Spleen (tissue), 13 donors: ENCODE measurements at places on chromosomes 16 and 17.

DNA sequence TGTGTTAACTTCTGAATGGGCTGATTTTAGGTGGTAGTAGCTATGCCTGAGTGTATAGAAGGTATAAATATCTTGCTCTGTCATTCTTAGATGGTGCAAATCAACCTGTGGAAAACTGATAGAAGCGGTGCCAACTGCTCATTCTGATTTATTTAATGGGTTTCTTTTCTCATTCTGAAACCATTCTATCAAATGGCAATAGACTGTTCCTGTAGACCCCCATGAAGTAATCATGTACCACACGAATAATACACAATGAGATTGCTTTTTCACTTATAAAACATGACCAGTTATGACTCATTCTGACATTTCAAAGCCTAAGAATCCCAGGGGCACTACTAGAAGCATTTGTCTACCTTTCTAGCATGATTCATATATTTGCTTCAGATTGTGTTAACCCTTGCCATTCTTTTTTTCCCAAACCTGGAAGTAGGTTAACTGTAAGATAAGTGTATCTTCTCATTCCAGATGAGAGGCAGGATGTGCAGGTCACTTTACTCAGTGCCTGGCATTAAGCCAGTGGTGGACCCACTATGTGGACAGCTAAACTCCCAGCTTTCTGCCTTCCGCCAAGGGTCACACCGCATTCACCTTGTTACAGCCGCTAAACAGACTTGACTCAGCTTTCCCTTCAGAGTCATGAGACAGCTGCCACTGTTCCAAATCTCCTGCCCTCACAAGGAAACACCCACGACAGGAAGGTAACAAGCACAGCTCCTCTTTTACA is 16.4 kb upstream of the SLC16A11 start:
- H3K27ac ChIP-seq = no peak overlapping the region
- H3K36me3 ChIP-seq = no peaks in the 10 kb centered on the region
- H3K4me1 ChIP-seq = no peaks in the 10 kb centered on the region
- no peaks in the 10 kb centered on the region for H3K27me3 ChIP-seq

GRCh38 chr16:83312015-83312717 is 495.6 kb upstream of the HSBP1 start:
- no peak overlapping the region for H3K4me3 ChIP-seq
- no peaks in the 10 kb centered on the region for H3K36me3 ChIP-seq
- H3K27me3 ChIP-seq = no peaks in the 10 kb centered on the region
- no peaks in the 10 kb centered on the region for H3K4me1 ChIP-seq

DNA sequence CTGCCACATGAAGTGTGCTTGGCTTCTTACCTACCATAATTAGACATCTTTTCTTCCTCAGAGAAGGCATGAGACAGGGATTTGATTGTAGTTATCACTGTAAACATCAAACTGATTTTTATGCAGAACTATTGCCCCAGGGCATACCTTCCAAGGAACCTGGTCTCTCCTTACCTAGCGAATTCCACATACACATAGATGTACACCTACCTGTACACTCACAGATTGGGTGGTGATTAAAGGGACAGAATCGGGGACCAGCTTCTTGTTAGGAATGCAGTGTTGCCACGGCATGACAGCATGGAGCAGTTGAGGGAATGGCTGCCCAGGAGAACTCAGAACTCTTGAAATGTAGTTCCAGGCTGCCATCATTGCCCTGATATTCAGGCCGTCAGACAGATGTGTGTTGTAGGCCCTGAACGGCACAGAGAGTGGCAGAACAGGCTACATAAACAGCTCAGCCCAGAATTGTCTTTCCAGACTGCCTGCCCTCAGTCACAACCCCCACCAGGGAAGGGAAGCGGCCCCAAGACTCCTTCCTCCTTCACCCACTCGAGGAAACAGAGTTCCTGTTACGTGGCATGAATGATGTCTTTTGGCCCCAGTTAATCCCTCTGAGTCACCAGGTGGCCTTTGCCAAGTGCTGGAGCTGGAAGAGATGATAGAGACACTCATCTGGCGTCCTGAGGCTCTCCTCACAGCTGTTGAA is 17.8 kb upstream of the NAGLU start:
- DNase-seq = peak; percentile 73
- peak overlapping the region; percentile 84 for H3K27ac ChIP-seq
- H3K4me3 ChIP-seq = no peak overlapping the region
- no peaks in the 10 kb centered on the region for H3K27me3 ChIP-seq

GRCh38 chr16:727291-727977 is 528 bp downstream of the HAGHL start:
- H3K36me3 ChIP-seq = peaks cover 36% of the 10 kb centered on the region
- H3K4me3 ChIP-seq = peak overlapping the region; percentile 56
- H3K4me1 ChIP-seq = peaks cover 53% of the 10 kb centered on the region
- H3K27me3 ChIP-seq = peaks cover 35% of the 10 kb centered on the region
- H3K27ac ChIP-seq = peak overlapping the region; percentile 9
- peak; percentile 87 for DNase-seq

- peak; percentile 50 for DNase-seq
- H3K4me1 ChIP-seq = no peaks in the 10 kb centered on the region
- H3K36me3 ChIP-seq = no peaks in the 10 kb centered on the region
- no peak overlapping the region for H3K4me3 ChIP-seq
Observed at GRCh38 chr17:81378941-81379511, 16.2 kb upstream of the BAHCC1 start.

GRCh38 chr16:84312783-84313382 is 18.2 kb downstream of the WFDC1 start:
- H3K4me1 ChIP-seq = no peaks in the 10 kb centered on the region
- H3K27me3 ChIP-seq = peaks cover 27% of the 10 kb centered on the region
- no peaks in the 10 kb centered on the region for H3K36me3 ChIP-seq

- H3K27me3 ChIP-seq = no peaks in the 10 kb centered on the region
- H3K4me3 ChIP-seq = peak overlapping the region; percentile 13
- H3K27ac ChIP-seq = peak overlapping the region; percentile 71
- no peaks in the 10 kb centered on the region for H3K36me3 ChIP-seq
- no peak for DNase-seq
- no peaks in the 10 kb centered on the region for H3K4me1 ChIP-seq
Observed at GRCh38 chr16:56708525-56709442, 21.1 kb upstream of the NUP93 start.

GRCh38 chr16:49585143-49585832 is 211.7 kb downstream of the C16orf78 start:
- peak; percentile 35 for DNase-seq
- H3K36me3 ChIP-seq = no peaks in the 10 kb centered on the region
- no peaks in the 10 kb centered on the region for H3K27me3 ChIP-seq
- no peaks in the 10 kb centered on the region for H3K4me1 ChIP-seq
- no peak overlapping the region for H3K27ac ChIP-seq

DNA sequence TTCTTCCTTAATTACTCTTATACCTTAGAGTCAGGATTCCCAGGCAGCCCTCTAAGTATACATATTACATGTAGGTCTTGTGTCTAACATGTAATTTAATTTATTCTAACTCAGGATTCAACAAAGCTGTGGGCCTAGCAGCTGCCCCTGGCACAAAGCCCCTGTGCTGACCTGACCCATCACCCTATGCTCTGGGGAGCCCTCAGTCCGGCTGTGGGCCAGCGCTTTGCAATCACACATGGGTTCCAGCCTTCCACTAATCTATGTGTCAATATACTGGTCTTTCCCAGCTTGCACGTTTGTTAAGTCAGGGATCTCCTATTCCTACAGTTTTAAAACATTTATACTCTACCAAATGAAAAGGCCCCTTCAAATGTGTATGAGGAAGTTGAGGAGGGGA is 62.7 kb upstream of the SREBF1 start:
- no peak for DNase-seq
- H3K27ac ChIP-seq = no peak overlapping the region
- no peaks in the 10 kb centered on the region for H3K27me3 ChIP-seq

- H3K4me3 ChIP-seq = no peak overlapping the region
- no peaks in the 10 kb centered on the region for H3K27me3 ChIP-seq
- no peak for DNase-seq
- peaks cover 25% of the 10 kb centered on the region for H3K36me3 ChIP-seq
- H3K4me1 ChIP-seq = peaks cover 28% of the 10 kb centered on the region
Observed at GRCh38 chr16:1344499-1344898, 7.2 kb downstream of the TSR3 start.

DNA sequence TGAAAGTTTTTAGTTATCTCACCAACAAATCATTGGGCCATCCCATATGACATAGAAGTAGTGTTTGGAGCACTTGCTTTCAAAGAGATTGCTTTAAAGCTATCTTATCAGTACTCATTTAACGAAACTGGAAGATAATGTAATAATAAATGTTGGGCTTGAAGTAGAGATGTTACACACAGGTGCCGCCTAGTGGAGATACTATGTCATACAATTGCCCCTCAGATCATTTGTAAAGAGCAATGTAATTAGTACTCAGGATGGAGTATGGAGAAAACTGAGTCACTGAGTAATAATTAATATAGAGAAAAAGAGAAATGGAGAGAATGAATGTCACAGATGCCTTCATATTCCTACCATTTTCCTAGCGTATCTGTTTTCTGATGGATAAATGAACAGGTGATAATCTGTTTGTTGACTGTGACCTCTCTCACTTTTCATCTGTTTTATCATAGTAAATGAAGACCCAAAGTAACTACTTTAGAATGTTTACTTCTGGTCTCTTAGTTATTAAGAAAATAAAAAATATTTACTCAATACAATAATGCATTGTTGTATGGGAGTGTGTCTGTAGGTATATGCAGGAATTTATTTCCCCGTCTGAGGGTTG is 80.4 kb downstream of the EFCAB5 start:
- DNase-seq = no peak
- no peak overlapping the region for H3K27ac ChIP-seq
- no peaks in the 10 kb centered on the region for H3K36me3 ChIP-seq
- H3K4me1 ChIP-seq = peaks cover 6% of the 10 kb centered on the region

DNA sequence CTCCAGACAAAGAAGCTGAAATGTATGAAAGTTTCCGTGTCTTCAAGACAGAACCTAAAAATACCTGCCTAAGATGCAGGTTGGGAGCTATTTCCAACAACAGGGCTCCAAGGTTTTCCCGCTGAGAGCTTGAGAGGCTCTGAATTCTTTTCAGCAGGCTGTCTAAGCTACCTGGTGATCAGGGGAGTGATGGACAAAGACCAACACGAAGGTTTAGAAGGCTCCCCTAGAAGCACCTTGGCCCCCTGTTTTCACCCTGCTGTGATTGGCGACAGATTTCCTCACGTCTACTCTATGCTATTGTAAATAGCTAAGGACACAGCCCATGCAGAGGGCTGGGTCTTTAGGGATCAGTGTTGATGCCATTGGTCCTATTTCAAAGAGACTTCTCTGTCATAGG is 275.2 kb upstream of the SALL1 start:
- H3K27ac ChIP-seq = no peak overlapping the region
- H3K4me3 ChIP-seq = no peak overlapping the region
- DNase-seq = no peak
- no peaks in the 10 kb centered on the region for H3K4me1 ChIP-seq
- H3K36me3 ChIP-seq = no peaks in the 10 kb centered on the region

DNA sequence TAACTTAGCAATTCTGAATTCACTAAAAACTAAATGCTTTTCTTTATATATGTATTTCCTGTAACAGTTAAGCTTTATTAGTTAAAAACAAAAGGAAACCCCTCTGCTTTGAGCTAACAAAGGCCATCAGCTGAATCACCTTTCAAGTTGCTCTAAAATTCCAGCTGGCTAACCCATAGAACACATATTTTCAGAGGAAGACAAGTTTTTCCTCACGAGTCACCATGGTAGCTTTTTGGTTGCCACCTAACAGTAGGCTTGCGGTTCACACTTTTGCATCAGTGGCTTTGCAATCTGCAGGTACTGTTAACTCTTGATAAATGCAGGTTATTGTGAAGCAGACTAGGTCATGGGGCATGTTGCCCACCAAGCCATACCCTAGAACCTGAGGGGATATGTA is 57.6 kb upstream of the IRX5 start:
- peaks cover 11% of the 10 kb centered on the region for H3K27me3 ChIP-seq
- H3K27ac ChIP-seq = no peak overlapping the region
- no peak overlapping the region for H3K4me3 ChIP-seq

DNA sequence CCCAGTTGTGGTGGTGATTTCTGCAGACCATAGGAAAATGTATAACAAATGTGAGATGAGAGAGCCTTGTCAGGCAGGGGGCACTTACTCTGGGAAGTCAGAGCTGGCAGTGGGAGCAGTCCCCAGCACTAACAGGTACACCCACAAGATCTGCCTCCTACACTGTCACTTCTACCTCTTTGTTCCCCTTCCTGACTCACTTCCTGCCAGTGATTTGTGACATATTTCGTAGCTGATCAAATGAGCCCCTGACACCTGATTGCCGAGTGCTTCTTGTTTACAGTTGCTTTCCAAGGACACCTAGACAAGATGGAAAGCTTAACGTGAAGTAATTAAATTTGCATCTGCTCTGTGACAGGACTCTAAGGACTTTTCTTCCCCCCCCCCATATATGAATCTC is 40.5 kb downstream of the FTO start:
- H3K27me3 ChIP-seq = no peaks in the 10 kb centered on the region
- no peak overlapping the region for H3K4me3 ChIP-seq
- H3K36me3 ChIP-seq = no peaks in the 10 kb centered on the region
- no peak overlapping the region for H3K27ac ChIP-seq
- DNase-seq = peak; percentile 28

GRCh38 chr17:82015311-82015971 is 7.2 kb downstream of the CENPX start:
- DNase-seq = no peak
- H3K27ac ChIP-seq = no peak overlapping the region
- no peaks in the 10 kb centered on the region for H3K36me3 ChIP-seq
- H3K4me1 ChIP-seq = peaks cover 40% of the 10 kb centered on the region

DNA sequence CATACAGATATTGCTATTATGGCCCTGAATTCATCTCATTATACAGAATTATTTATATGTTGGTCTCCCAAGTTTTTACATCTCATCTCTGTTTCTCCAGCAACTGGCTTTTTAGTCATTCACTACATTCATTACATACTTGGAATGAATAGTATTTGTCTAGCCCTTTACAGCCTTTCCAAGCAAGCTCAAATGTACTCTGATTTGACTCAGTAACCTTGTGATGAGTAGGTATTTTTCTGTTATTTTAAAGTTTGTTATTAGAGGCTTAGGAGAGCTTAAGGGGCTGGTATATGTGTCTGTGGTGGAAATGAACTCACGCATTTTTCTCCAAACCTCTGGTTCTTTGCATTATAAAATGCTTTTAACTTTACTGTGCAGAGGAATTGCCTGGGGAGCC is 224.7 kb downstream of the SNX29 start:
- H3K27ac ChIP-seq = no peak overlapping the region
- no peaks in the 10 kb centered on the region for H3K4me1 ChIP-seq
- H3K27me3 ChIP-seq = no peaks in the 10 kb centered on the region
- peaks cover 17% of the 10 kb centered on the region for H3K36me3 ChIP-seq
- no peak overlapping the region for H3K4me3 ChIP-seq
- DNase-seq = no peak

DNA sequence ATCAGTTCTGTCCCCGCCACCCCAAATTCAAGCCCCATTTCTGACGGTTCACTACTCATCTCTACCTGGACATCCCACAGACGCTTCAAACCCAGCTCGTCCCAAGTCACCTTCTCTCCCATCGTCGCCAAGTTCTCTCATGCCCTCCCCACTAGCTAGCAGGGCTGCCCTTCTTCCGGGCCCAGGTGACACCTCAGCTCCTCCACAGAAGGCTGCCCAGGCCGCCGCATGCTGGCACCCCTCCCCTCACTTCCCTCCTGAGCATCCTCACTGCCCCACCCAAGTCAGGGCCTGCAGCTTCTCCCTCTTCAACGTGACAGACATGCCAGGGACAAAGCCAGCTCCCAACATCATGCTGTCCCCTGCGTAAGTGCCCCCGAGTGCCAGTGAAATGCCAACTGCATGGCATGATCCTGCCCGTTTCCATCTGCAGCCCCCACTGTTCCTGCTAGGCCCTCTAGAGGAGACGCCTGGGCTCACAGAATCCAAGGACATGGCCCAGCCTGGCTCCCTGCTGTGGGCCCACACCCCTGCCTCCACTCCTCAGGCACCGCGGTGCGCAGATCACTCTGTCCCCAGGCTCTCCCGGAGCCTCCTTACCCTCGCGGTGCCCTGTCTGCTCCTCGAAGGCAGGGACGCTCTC is 5.9 kb downstream of the CYB561 start:
- peak overlapping the region; percentile 55 for H3K27ac ChIP-seq
- DNase-seq = no peak
- no peaks in the 10 kb centered on the region for H3K36me3 ChIP-seq
- peaks cover 64% of the 10 kb centered on the region for H3K4me1 ChIP-seq
- H3K27me3 ChIP-seq = no peaks in the 10 kb centered on the region
- H3K4me3 ChIP-seq = peak overlapping the region; percentile 44
